Stimulated activated CD4-positive, alpha-beta T cell treated with anti-CD3 and anti-CD28 coated beads, TNF-alpha, amount 100 ng/mL, for 48 hours (primary cell): ENCODE measurements at places on chromosomes 1 and 21.

- no peak for DNase-seq
Observed at GRCh38 chr1:225757927-225758656, 19.5 kb upstream of the SRP9 start.

GRCh38 chr1:26130695-26131094 is 19.1 kb downstream of the PDIK1L start:
- DNase-seq: no peak

DNA sequence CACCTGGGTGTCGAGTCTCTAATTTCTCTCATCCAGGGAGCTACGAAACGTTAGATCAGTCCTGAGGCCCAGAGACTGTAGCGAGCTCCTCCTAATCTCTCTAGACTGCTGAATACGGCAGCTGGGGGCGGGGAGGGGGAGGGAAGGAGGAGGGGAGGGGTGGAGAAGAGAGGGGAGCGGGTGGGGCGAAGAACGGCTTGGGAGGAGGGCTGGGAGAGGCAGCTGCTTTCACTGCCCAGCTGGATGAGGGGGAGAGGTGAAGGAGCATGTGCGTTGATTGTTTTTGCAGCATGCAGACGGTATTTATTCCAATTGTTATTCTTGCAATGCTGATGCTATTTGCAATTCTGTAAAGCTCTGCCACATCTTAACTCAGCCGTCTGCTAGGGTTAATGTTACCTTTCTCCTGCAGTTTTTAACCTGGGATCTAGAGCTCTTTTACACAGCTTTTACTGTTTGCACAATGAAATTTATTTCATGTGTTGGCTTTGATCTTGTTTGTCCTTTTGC is 790 bp downstream of the DNAJC6 start:
- DNase-seq: no peak

- no peak for DNase-seq
Observed at GRCh38 chr1:102435483-102435882, 438.8 kb upstream of the OLFM3 start.

GRCh38 chr1:115557715-115558114 is 84.1 kb upstream of the VANGL1 start:
- DNase-seq: no peak

GRCh38 chr1:169941982-169942830 is 48.5 kb upstream of the SCYL3 start:
- no peak for DNase-seq

DNA sequence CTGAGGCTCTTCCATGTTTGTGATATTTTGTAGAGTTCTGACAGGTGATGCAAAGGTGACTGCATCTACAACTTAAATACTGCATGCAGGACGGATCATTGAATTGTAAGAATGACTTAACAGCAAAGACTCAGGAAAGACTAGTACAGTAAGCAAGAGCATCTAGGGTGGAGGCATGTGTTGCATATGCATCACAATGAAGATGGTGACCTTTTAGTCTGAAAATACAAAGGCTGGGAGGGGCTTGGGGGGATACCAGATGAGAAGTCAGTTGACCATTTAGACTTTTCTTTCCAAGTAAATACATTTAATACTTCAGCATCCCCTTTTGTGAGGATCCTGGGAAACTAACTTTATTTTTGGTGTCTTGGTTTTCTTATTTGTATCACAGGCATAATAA is 145.5 kb downstream of the NUF2 start:
- no peak for DNase-seq

- no peak for DNase-seq
Observed at GRCh38 chr1:220894924-220895256, 15.6 kb downstream of the HLX start.

DNA sequence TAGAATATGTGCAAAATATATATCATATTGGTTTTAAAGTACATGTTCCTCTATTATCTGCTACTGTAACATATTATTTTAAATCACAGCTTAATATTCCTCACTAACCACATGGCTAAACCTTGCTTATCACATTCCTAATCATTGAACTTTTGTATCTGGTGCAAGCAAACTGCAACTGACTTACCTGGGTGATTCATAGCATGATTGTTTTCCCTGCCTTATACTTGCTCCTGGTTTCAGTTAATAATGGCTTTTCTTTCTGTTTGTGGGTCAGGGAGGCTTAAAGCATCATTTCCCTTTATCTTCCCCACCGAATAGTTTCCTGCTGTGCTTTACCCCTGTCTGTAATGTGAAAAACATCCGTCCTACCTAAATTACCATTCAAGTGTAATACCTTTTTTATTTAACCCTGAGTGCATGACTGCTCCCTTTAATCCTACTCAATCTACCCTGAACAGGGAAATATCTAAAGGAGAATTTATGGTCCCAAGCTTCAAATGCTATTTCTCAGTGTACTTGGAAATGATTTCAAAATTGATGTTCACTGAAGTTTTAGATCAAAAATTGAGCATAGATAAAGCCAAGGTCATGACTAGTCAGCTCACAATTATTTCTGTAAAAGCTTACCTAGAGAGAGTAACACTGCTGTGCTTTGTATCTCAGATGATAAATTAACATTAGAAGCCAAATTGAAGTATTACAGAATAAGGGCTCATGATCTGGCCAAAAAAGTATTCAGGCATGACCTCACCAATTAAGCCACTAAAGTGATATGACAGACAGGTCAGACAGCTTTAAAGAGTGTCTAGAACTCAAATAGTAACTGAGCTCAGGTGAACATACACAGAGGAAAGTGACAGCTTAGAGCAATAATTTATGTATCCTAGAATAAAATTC is 507.1 kb downstream of the BRINP3 start:
- DNase-seq: no peak

GRCh38 chr1:84143796-84144565 is at the start of gene PRKACB:
TSS of gene PRKACB (plus strand) at chr1:84144271. CDS start at chr1:84144362, 91 bp downstream.
- no peak for DNase-seq

GRCh38 chr1:18288722-18289121 is 181.1 kb downstream of the IGSF21 start:
- DNase-seq: no peak

GRCh38 chr1:115262886-115263285 is 75.2 kb downstream of the NGF start:
- no peak for DNase-seq

DNA sequence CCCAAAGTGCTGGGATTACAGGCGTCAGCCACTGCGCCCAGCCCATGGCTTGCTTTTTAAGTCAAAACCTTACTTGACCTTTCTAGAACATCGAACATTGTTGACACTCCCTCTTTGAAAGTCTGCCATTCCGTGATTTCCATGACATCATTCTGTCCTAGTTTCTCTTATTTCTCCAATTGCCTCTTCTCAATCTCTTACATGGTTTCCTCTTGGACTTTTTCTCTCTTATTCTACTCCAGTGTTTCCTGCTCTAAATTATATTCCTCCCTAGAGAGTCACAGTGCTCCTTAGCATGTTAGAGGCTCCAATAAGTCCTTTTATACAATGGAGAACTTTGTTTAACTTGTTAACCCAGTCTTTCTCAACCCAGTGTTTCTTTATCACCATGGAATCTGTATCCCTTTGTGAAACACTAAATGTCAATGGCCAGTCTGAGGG is 25.5 kb downstream of the JAM2 start:
- DNase-seq: no peak

DNA sequence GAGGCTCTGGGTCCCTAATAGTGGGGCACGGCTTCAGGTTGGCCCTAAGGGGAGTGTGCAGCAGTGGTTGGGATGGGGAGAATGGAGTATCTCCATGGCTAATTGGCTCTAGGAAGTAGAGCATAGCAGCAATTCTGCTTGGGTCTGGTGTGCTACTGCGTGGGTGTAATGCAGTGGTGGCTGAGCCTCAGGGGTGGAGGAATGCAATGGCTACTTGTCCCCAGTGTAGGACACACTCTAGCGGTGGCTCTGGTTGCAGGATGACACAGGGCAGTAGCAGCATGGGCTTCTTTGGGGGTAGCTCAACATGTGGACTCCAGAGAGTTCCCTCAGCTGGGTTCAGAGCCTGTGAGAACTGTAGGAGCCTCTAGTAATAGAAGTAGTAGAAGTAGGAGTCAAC is 91.2 kb upstream of the FAM78B start:
- DNase-seq: no peak

DNA sequence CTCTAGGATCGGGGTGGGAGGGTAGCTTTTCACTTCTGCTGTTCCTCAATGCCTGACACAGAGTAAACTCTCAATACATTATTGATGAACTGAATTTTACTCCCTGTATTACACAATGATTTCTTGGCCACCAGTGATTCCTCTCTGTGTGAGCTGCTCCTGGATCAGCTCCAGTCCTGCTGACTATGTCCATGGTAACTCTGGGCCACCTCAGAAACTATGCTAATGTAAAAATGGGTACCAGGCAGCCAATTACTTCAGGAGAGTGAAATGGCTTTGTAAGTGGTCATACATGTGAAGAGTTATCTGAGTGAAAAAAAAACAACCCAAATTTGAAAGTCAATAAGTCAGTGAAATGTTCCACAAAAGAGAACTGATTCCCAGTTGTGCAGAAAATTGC is 311.0 kb downstream of the KCNH1 start:
- no peak for DNase-seq

- DNase-seq: no peak
Observed at GRCh38 chr1:39089931-39090521, 63.9 kb downstream of the NDUFS5 start.

- DNase-seq: no peak
Observed at GRCh38 chr1:12339811-12340543, 110.1 kb downstream of the VPS13D start.

DNA sequence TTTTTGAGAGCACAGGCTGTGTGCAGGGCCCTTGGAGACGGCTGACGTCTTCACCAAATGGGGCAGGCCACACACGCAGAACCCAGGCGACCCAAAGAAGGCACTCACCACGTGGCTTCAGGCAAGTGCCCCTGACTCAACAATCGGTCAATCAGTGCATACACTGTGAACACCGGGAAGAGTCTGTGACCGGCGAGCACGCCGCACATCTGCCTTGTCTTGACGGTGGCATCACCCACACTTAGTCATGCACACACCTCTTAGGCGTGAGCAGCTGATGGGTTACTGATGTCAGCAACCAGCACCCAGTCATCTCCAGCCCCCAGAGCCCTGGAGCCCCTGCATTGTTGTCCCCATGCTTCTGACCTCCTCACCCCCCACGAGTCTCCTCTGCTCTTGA is 4.9 kb upstream of the LRRC3 start:
- no peak for DNase-seq
